ENCODE measurements at places on chromosomes 2 and 18. TPM values are rescaled to one million over a fixed set of nuclear protein-coding genes. Genes with fewer than 3 reads are reported as not detected.

The C1QL2 gene
- polyA plus RNA-seq = not detected

The CRYBA2 gene
- polyA plus RNA-seq = not detected

The COL4A4 gene
- not detected for polyA plus RNA-seq

DNA sequence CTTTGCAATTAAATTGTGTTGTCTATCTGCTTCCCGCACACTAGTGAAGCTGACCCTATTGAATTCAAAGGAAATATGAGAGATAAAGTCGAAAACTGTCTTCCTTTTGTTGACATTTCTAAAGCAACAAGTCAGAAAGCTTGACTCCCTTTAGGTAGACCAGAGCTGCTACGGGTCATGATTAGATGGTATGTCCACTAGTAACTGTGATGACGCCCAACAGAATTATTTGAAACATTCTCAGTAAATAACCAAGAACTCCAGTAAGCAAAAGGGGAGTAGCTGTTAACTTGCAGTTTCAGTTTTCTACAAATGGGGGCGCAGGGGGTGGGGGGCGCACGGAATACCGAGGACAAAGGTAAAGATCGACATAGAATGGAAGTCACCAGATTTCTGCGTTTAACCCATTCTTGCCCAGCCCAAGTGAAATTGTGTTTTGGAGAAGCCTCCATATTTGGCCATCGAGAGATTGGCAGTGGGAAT lies 56.4 kb downstream of the CRIM1 start:
- H3K27me3 ChIP-seq = no peaks in the 10 kb centered on the region
- H3K36me3 ChIP-seq = no peaks in the 10 kb centered on the region
- no peak overlapping the region for H3K4me3 ChIP-seq
- H3K27ac ChIP-seq = peak overlapping the region; percentile 99

GRCh38 chr2:153641046-153641445 lies 162.5 kb upstream of the RPRM start:
- H3K4me1 ChIP-seq = no peaks in the 10 kb centered on the region
- no peaks in the 10 kb centered on the region for H3K27me3 ChIP-seq
- H3K36me3 ChIP-seq = no peaks in the 10 kb centered on the region
- DNase-seq = no peak
- H3K4me3 ChIP-seq = no peak overlapping the region

The PCARE gene
- not detected for polyA plus RNA-seq

- no peak overlapping the region for H3K4me3 ChIP-seq
- no peaks in the 10 kb centered on the region for H3K36me3 ChIP-seq
- no peak for DNase-seq
- H3K27me3 ChIP-seq = no peaks in the 10 kb centered on the region
These were observed 197.4 kb upstream of the SMIM21 start for GRCh38 chr18:75624869-75625268.

The SCN7A gene
- 0.05 TPM for polyA plus RNA-seq

The COLEC11 gene
- 8.7 TPM for polyA plus RNA-seq

DNA sequence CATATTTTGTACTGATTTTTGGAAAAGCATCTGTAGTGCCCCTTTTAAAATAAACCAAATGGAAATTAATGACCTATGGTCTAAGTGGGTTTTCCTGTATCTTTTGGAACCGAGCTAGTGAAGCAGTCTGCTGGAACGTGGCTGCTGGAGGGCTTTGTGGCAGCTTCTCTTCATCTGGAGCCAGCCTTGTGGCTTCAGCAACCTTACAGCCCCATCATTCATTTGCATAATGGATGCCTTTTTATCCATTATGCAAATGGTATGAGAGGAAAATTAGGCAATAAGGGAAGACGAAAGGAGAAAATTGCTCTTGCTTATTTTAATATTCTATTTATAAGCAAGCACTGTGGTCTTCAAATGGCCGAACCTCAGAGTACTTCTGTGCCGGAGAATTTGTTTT lies 421.0 kb downstream of the PARD3B start:
- DNase-seq = no peak
- no peaks in the 10 kb centered on the region for H3K36me3 ChIP-seq
- no peak overlapping the region for H3K27ac ChIP-seq
- no peaks in the 10 kb centered on the region for H3K27me3 ChIP-seq
- H3K4me1 ChIP-seq = no peaks in the 10 kb centered on the region

The DOK6 gene
- 5.4 TPM for polyA plus RNA-seq

DNA sequence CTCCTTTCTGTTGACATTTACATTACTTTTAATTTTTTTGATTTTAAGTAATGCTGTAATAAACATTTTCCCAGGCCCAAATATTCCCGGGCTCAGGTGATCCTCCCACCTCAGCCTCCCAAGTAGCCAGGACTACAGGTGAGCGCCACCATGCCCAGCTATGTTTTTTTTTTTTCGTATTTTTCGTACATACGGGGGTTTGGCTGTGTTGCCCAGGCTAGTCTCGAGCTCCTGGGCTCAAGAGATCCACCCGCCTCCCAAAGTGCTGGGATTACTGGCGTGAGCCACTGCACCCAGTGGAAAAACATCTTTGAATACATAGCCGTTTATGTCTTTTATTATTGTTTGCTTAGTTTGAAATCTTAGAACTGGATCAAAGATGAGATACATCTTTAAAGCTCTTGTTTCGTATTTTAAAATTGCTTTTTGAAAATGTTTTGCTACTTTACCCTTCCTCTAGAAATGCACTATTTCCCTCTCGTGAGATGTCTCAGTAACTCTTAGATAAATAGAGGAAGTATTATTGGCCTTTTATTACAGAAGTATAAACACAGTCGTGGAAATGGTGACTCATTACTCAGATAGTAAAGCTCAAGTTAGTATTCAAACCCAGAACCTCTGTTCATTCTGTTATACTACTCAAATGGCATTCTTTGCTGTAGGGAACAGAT lies 2.4 kb downstream of the SMCHD1 start:
- peaks cover 6% of the 10 kb centered on the region for H3K4me1 ChIP-seq
- no peak for DNase-seq
- H3K27me3 ChIP-seq = no peaks in the 10 kb centered on the region

DNA sequence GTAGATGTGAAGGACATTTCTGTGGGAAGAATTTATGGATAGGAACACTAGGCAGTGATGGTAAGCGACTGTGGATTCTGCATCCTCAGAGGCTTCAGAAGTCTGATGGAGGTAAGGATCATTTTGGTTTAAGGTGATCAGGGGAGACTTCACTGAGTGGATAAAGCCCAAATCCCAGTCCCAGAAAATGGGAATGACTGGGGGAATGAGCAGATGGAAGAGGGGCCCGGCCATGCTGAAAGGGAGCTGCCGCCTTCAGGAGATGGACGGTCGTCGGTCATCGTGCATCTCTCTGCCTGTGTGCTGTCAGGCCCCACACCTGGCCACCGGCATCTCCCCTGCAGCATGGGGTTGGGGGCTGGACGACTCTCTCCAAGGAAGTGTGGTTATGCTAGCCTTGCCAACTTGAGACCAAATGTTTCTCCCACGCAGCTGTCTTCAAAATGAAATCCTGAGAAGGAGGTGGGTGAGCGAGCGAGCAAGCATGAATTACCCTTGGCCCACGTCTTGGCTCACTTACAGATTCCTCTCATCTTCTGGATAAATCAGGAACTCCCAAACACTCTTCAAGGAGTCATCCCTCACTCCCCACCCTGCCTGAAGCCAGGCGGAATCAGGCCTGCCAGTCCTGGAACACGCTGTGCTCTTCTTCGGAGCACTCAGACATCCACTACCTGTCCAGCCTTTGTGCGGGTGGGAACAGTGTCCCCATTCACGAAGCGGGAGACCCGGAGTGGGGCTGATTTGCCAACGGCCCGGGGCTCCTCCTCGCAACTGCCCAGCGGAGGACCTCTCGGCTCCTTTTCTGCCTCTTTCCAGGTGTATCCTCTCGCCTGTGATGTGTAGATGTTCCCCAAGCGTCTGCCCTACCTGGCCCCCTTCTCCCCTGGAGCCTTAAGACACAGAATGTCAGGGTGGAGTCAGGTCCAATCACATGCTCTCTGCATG lies 85.6 kb downstream of the PRKCE start:
- H3K27me3 ChIP-seq = no peaks in the 10 kb centered on the region
- H3K4me1 ChIP-seq = peaks cover 14% of the 10 kb centered on the region
- H3K4me3 ChIP-seq = no peak overlapping the region
- no peak for DNase-seq
- no peak overlapping the region for H3K27ac ChIP-seq

GRCh38 chr2:32832821-32833220 lies 113.9 kb upstream of the LTBP1 start:
- H3K36me3 ChIP-seq = no peaks in the 10 kb centered on the region
- no peaks in the 10 kb centered on the region for H3K27me3 ChIP-seq
- H3K27ac ChIP-seq = peak overlapping the region; percentile 60
- H3K4me3 ChIP-seq = no peak overlapping the region

DNA sequence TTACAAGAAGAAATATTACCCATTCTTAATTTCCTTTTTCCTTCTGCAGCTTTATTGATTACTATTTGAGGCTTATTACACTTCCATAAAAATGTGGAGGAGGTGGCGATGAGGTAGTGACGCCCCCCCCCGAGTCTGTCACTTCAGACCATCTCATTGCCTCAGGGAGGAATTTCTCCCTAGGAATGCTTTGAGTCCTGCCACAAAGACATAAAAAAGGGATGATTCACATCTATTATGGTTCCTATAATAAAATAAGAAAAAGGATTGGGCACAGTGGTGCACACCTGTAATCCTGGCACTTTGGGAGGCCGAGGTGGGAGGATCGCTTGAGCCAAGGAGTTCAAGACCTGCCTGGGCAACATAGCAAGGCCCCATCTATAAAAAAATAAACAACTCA lies 93.7 kb downstream of the AOX1 start:
- H3K27me3 ChIP-seq = no peaks in the 10 kb centered on the region
- H3K27ac ChIP-seq = no peak overlapping the region
- DNase-seq = no peak
- H3K4me3 ChIP-seq = no peak overlapping the region
- no peaks in the 10 kb centered on the region for H3K36me3 ChIP-seq

DNA sequence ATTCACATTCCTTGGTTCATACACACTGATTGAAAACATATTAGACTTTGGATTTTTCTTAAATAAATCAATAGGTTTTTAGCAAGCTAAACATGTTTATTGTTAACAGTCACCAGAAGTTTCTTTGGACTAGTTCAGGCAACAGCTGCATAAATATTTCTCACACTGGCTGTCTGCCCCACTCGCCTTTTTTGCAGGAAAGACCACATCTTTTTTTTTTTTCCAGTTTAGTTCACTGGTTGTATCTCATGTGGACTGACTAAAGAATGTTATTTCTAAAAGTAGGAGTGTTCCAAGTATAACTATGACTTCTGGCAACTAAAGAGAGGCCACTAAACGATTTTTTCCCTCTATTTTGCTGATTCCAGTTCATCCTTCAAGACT lies 31.1 kb downstream of the SLC40A1 start:
- no peak overlapping the region for H3K4me3 ChIP-seq
- no peak for DNase-seq
- no peak overlapping the region for H3K27ac ChIP-seq
- no peaks in the 10 kb centered on the region for H3K27me3 ChIP-seq
- H3K36me3 ChIP-seq = no peaks in the 10 kb centered on the region
- no peaks in the 10 kb centered on the region for H3K4me1 ChIP-seq

DNA sequence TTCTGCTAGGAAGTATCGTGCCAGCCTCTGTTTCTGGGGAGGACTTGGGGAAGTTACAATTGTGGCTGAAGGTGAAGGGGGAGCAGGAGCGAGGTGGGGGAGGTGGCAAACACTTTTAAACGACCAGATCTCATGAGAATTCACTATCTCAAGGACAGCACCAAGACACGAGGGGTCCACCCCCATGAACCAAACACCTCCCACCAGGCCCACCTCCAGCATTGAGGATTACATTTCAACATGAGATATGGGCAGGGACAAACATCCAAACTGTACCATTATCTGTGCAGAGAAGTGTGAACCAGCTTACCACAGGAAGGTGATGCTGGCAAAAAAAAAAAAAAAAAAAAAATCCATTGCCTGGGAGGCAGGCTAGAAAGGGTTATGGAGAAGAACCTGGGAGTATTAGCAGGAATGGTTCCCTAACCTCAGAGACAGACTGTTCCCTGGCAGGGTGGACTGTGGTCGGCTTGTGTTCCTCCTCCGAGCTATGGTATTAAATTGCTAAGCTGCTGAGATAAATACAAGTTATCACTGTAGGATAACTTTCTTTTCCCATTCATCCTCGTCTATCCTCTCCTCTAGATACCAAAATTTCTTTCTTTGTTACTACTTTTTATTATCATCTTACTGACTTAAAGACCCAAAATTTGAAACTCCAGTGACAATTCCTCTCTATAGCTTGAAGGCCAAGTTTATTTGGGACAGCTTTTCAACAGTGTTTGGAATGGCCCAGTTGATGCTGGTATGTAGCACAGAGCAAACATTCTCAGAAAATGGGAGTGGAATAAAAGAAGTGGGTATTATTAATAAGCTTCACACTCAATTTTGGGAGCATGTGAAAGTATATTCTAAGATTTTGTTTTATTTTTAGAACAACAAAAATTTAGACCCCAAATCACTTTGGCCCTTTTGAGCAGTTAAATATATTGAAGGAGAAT lies 73.7 kb upstream of the MAP3K20 start:
- DNase-seq = no peak
- no peak overlapping the region for H3K4me3 ChIP-seq
- H3K4me1 ChIP-seq = peaks cover 2% of the 10 kb centered on the region
- no peaks in the 10 kb centered on the region for H3K27me3 ChIP-seq

The SPATA3 gene
- polyA plus RNA-seq = not detected

DNA sequence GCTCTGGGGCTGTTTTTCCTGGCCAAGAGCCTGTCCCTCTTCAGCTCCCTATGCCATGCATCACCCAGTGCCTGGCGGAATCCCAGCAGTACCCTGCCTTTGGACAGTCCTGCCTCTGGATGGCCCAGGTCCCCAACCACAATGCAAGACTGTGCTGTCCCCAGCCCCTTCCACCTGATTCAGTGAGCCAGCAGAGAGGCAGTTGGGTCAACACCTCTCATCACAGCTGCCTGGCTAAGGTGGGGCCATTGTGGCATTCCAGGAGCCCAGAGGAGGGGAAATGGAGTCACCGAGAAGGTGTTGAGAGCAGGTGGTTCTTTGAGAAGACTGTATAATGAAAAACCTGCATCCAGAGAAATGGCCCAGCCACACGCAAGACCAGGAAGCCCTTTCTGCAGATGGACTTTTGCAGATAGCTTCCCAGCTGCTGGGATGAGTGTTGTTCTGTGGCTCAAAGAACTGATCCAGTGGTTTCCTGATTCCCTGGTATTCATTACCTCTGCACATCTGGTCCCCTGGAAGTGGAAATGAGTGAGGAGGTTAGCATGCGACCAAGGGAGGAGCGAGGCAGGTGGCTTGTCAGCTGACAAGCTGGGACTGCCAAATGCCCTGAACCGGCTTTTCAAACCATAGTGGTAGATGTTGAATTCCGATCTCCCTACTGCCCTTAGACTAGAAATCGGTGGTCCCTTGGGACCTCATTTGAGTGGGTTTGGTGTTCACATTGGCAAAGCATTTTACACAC lies 1.7 kb upstream of the ASPRV1 start:
- H3K4me1 ChIP-seq = no peaks in the 10 kb centered on the region
- H3K27ac ChIP-seq = no peak overlapping the region
- no peaks in the 10 kb centered on the region for H3K36me3 ChIP-seq
- no peak overlapping the region for H3K4me3 ChIP-seq
- DNase-seq = no peak
- H3K27me3 ChIP-seq = no peaks in the 10 kb centered on the region

GRCh38 chr18:79583984-79584401 lies 95.6 kb upstream of the CTDP1 start:
- H3K27me3 ChIP-seq = peaks cover 59% of the 10 kb centered on the region
- no peak overlapping the region for H3K27ac ChIP-seq
- no peaks in the 10 kb centered on the region for H3K36me3 ChIP-seq
- DNase-seq = no peak

Measured in SK-N-SH (cell line).